Hematopoietic multipotent progenitor cell treated with erythropoietin and hydrocortisone succinate and interleukin-3 and kit ligand, for 6 days (in vitro differentiated cells): ENCODE measurements at places on chromosomes 6 and 20.

DNA sequence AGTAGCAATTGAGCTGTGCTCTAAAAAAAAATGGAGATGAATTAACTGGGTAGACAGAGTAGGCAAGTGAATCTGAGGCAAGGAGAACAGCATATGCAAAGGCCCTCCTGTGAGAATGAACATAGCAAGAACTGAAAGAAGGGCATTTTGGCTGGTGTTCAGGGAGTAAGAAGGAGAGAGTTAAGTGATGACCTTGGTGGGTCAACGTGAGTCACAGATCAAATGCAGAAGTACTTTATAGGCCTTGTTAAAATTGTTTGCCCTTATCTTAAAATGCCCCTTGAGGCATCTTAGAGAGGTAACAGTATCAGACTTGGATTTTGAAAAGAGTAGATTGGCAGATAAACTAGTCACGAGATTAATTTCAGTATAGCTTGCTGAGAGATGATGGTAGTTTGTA, 24.5 kb downstream of the NDUFAF5 start:
- DNase-seq = no peak

GRCh38 chr20:58908221-58908620, 55.7 kb downstream of the GNAS start:
- no peak for DNase-seq

GRCh38 chr6:47306887-47307286, 2.8 kb downstream of the TNFRSF21 start:
- no peak for DNase-seq

- DNase-seq = peak; percentile 62
Observed at GRCh38 chr6:54267798-54268197, 40.4 kb upstream of the TINAG start.

DNA sequence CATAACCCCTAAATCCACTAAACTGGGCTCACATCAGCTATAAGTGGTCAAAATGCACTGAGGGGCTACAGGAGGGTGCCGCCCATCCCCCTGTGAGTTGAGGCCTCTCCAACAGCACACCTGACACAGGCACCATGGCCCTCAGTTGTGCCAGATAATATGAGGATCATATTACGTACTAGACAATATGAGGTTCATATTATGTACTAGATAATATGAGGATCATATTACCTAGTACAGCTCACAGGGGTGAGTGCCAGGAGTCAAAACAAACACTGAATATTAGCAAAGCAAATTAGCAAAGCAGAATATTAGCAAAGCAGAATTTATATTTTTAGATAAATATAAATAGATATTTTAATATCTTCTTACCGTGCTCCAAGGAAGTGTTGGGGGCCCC, 35.3 kb downstream of the CD24 start:
- DNase-seq = no peak

DNA sequence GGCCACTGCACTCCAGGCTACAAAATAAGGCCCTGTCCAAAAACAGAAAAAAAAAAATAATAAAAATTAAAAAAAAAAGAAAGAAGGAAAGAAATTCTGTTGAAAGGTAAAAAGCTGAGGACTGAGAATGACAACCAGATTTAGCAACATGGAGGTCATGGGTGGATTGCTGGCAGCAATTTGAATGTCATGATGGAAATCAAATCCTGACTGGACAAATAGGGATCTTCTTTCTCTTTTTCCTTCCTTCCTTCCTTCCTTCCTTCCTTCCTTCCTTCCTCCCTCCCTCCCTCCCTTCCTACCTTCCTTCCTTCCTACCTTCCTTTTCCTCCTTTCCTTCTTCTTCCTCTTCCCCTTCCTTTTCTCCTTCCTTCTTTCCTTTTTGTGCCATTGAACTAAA, 553.3 kb upstream of the FLRT3 start:
- DNase-seq = no peak
